ENCODE measurements at places on chromosomes 3 and 15.

- DNase-seq = no peak
Measured at GRCh38 chr3:18499301-18499700, 74.2 kb upstream of the SATB1 start.

DNA sequence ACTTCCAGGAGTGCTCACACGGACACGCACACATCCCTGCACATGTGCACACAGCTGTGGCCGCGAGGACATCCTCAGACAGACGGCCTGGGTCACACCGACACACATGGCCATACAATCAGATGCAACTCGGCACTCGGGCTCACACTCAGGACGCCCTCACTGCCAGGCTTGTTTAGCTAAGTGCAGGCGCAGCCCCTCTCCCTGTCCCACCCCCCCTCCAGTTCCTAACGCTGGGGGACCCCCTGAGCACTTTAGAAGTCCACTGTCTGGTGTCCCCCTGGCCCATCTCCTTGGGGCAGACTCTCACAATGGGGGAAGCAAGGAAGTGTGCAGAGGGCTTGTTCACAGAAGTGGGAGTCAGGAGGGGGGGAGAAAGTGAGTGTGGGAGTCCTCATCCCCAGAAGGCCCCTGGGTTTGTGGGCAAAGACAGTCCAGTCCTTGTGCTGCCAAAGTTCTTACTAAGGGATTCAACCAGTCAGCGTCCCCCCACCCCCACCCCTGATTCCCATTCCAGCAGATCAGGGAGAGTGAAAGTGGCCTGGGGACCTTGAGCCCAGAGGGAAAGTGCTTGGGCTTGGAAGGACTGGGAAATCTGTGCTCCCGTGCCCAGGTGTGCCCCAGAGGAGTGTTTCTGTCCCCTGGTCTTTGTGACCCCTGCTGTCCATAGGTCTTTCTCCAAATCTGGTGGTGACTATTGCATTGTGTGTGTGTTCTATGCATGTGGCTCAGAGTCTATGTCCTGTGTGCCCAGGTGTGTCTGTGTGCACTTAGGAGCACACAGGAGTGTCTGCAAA is 767 bp upstream of the GATA2 start:
- no peak for DNase-seq

- no peak for DNase-seq
Measured at GRCh38 chr3:188208516-188208981, 54.6 kb downstream of the LPP start.

GRCh38 chr3:129211345-129211744 is 27.6 kb upstream of the CNBP start:
- no peak for DNase-seq

- no peak for DNase-seq
Measured at GRCh38 chr15:48647962-48648361, 2.5 kb upstream of the FBN1 start.

DNA sequence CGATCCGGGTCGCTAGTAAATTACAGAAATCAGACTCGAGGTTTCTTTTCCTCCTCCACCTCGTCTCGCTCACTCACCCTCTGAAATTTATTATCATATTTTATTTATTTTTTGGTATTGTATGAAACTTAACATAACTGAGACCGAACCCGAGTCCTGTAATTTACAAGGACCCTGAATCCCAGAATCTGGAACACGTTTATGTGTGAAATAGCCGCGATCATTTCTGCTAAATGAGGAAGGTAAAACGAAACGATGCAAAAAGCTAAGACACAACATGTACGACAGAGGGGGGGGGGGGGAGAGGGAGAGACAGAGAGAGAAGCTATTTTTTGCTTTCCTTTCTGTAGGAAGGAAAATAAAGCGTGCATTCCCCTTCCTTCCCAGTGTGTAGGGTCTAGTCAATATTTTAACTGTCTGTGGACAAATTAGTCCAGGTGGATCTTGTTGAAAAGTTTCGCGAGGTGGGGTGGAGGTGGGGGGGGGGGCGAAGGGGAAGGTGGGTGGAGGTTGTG is 1.6 kb downstream of the BBX start:
- DNase-seq = no peak

GRCh38 chr3:38347421-38348200 is 1.0 kb downstream of the XYLB start:
- no peak for DNase-seq

All from stimulated activated CD4-positive, alpha-beta T cell treated with anti-CD3 and anti-CD28 coated beads, TNF-alpha, amount 100 ng/mL, for 24 hours (primary cell).